Temporal lobe (tissue), 4 donors: ENCODE measurements at places on chromosomes 7 and 10. TPM values are rescaled to one million over a fixed set of nuclear protein-coding genes. Genes with fewer than 3 reads are reported as not detected.

Gene CYP3A4
- total RNA-seq, result not detected

Gene HIBADH
- 7.4 TPM for total RNA-seq

Gene CLIP2
- 119 TPM for total RNA-seq

Gene AGAP9
- 1.7 TPM for total RNA-seq

Gene SEMA3C
- 327 TPM for total RNA-seq

Gene LIPN
- total RNA-seq, result 0.25 TPM

Gene CCNJ
- 15.2 TPM for total RNA-seq

Gene SGCE
- total RNA-seq, result 66.1 TPM

Gene ANKRD61
- total RNA-seq, result not detected

Gene CADPS2
- 3.2 TPM for total RNA-seq

Gene PLCE1
- total RNA-seq, result 6.6 TPM

Gene BTAF1
- 50.4 TPM for total RNA-seq

Gene PRF1
- 0.25 TPM for total RNA-seq

Gene CNOT4
- total RNA-seq, result 21.9 TPM

Gene EGFR
- 18.4 TPM for total RNA-seq

Gene CYP2E1
- 6.6 TPM for total RNA-seq

Gene C10orf90
- 0.49 TPM for total RNA-seq

Gene PDK4
- 6.4 TPM for total RNA-seq

Gene PBLD
- 5.4 TPM for total RNA-seq

Gene AKR1C8
- not detected for total RNA-seq

Gene TMEM270
- not detected for total RNA-seq

Gene DGKI
- total RNA-seq, result 92.0 TPM

Gene KCNMA1
- 49.2 TPM for total RNA-seq

Gene CCDC172
- not detected for total RNA-seq

Gene TAS2R38
- not detected for total RNA-seq

Gene CTTNBP2
- 52.9 TPM for total RNA-seq

Gene DEPP1
- 3.4 TPM for total RNA-seq

Gene DLG5
- 40.3 TPM for total RNA-seq

Gene FAM241B
- total RNA-seq, result 12.8 TPM

Gene PPP1R17
- 3.0 TPM for total RNA-seq

Gene BHLHA15
- 10.6 TPM for total RNA-seq

Gene SUN3
- not detected for total RNA-seq

Gene CTAGE4
- 0.25 TPM for total RNA-seq

Gene IGF2BP3
- 37.9 TPM for total RNA-seq

Gene LIPF
- total RNA-seq, result 3.4 TPM

Gene PTEN
- total RNA-seq, result 147 TPM

Gene HTR7
- 12.5 TPM for total RNA-seq

Gene NRBF2
- 12.8 TPM for total RNA-seq

Gene PRSS1
- total RNA-seq, result not detected

Gene PHKG1
- total RNA-seq, result 2.5 TPM
